H54 (cell line): ENCODE measurements at places on chromosomes 16 and 17.

GRCh38 chr17:59335685-59336084, 4.2 kb downstream of the YPEL2 start:
- no peak for DNase-seq

DNA sequence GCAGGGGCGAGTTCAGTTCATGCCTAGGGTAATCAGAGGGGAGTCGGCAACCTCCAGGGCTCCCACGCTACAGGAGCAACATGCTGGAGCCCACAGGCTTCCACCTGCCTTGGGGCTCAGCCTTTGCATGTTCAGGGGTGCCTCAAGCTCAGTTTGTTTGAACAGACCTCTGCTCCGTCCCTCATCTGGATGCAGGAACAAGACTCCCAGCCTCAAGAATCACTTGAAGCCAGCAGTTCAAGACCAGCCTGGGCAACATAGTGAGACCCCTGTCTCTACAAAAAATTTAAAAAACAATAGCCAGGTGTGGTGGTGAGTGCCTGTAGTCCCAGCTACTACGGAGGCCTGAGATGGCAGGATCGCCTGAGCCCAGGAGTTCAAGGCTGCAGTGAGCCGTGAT, 4.9 kb upstream of the HSD11B2 start:
- no peak for DNase-seq

DNA sequence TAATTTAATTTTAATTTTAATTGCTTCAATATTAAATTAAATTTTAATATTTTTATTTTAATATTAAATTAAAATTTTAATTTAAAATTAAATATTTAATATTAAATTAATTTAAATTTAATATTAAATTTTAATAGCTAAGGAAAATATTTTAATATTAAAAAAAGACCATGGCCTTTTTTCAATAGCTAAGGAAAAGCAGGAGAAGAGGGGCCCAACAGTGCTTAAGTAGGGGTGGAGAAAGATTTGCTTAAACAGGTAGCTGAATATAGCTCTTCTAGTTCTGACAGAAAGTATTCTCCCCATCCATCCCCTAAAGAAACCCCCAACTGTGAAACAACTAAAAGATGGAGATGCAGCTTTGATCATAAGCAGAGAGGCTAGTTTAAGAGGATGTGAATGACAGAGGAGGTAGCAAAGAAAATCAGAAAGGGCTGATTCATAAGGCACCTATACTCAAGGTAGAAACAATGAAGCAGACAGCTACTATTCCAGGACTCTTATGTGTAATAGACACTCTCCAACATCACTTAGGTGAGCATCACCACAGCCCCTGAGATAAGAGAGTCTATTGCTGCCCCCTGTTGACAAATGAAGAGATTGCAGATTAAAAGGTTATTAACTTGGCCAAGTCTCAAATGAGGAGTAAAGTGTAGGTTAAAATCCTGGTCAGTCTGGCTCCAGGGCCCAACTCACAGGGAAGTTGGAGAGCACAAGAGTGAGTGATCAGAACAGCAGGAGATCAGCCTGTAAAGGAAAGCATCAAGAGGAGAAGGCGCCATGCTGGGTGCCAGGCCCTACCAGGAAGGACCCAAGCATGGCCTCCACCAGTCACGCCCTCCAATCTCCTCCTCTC, 7.8 kb upstream of the RNASEK start:
- peak; percentile 51 for DNase-seq

DNA sequence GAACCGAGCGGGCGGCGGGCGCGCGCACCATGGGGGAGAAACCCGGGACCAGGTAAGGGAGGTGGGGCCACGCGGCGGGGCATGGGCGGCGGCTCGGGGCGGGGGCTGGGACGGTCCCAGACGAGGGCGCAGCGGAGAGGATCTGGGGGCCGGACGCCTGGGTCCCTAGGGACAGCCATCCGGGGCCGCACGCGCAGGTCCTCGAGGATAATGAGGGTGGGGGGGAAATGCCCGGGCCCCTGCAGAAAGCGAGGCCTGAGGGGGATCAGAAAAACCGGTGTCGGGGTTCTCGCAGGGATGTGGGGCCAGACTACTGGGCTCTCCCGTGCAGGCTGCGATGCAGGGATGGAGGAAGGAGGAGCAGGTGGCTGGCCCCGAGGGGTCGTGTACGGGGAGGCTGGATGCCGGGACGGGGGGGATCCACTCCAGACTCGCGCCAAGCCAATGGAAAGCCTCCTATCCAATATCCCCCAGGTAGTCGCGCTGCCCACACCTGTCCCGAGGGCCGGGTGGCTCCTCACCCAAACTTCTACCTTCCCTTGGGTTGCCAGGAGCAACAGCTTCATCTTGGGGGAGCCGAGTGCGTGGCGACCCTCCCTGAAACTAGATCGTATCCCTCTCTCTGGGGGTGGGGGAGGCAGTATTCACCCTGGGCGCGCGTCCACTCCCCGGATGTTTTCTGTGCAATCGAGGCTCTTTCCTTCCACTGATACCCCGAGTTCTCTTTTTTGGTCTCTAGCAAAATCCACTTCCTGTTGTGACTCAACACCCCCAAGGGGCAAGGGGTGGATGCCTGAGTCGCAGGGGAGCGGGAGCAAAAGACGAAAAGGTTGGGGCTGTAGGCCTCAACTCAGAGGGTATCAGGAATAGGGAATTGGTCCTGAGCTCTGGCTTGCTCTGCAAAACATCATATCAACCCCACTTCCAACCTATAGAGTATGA, 532 bp downstream of the ARRB2 start:
- no peak for DNase-seq

DNA sequence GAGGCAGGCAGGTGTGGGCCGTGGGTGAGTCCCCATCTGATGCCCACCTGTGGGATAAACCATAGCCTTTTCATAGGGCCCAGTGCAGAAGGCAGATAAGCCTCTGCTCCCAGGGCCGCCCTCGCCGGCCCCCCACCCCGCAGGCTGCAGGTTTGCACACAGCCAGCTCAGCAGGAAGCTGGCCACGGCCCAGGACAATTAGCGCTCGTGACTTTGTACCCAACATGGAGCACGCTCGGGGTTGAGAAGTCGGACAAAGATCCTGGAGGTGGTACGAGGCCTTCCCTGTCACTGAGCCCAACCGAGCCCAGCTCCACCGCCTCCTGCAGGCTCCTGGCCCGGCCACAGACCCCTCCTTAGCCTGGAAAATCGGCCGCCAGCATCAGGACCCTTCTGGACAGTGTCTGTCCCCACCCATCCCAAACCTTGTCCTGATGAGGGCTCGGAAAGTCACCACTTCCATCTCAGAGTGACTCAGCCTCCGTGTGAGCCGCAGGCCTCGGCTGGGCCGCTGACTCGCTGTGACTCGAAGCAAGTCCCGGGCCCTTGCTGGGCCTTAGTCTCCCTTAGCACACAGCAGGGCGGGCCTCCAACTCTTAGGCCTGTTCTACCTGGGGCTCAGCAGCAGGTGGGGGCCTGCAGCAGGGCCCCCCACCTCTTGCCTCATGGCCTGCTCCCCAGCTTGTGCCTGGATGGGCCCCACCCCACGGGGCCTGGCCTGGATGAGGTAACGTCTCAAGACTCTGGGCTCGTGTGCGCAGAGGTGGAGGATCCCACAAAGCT, 22.7 kb downstream of the FAM83G start:
- DNase-seq: peak; percentile 84

GRCh38 chr16:10629592-10629963, 49.2 kb upstream of the EMP2 start:
- no peak for DNase-seq

DNA sequence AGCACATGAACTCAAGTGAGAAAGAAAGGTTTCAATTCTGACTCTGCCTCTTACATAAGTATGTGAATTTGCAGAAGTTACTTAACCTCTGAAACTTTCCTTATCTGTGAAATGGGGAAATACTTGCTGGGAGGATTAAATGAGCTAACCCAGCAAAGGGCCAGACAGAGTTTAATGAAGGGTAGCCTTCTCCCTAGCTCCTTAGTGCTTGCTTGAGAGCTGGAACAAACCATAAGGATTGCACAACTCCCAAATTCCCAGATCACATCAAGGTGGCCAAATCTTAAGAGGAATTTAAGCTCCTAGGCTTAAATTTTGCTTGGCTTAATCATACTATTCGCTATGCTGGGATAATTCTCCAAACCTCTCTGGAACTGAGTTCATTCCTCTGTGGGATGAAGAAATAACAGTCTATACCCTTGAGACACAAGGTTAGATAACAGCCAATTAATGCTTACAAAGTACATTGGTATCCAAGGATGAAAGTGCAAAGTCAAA, 11.8 kb upstream of the WSB1 start:
- DNase-seq: no peak

- DNase-seq: no peak
Measured at GRCh38 chr17:19534562-19535149, 1.0 kb downstream of the SLC47A1 start.

- DNase-seq: no peak
Measured at GRCh38 chr17:49566668-49567071, 9.0 kb upstream of the NXPH3 start.

- peak; percentile 16 for DNase-seq
Measured at GRCh38 chr16:12801511-12802042, 2.1 kb downstream of the CPPED1 start.

DNA sequence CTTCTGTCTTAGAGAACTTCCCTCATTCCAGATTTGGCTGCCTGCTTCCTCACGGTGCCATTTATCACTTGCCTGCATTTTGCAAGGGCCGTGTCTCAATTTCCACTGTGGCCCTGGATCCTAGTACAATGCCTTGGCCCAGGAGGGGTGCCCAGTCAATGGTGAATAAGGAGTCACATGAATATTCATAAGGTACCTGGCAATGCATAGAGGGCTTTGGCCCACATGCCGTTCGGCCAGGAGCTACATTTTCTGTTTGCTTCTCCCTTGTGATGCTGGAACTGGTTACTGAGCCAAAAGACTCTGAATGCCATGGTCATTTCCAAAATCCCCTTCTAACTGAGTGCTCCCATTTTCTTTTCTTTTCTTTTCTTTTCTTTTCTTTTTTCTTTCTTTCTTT, 4.8 kb upstream of the PIRT start:
- no peak for DNase-seq

GRCh38 chr17:29653995-29654714, 31.4 kb upstream of the CORO6 start:
- no peak for DNase-seq

DNA sequence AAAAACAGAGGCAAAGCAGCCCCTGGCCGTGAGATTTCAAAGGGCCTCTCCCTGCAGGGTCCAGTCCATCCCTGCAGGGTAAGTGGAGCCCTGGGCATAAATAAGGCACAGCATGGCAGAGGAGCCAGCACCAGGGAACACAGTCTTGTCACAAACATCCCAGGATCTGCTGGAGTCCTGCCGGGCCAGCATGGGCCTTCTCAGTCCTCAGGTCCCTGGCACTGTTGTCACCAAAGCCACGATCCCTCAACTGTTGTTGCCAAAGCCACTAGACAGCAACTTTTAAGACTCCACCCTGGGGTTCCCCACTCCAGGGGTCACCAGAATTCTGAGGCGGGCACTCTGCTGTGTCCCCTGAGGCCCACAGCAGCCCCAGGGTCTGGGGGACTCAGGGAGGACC, 47.8 kb upstream of the BAHCC1 start:
- no peak for DNase-seq

- DNase-seq: peak; percentile 51
Measured at GRCh38 chr17:75194879-75195278, 10.6 kb upstream of the NUP85 start.

- DNase-seq: no peak
Measured at GRCh38 chr16:21653571-21653970, 1.2 kb upstream of the IGSF6 start.

- DNase-seq: no peak
Measured at GRCh38 chr17:35749560-35750412, 3.3 kb downstream of the GAS2L2 start.

DNA sequence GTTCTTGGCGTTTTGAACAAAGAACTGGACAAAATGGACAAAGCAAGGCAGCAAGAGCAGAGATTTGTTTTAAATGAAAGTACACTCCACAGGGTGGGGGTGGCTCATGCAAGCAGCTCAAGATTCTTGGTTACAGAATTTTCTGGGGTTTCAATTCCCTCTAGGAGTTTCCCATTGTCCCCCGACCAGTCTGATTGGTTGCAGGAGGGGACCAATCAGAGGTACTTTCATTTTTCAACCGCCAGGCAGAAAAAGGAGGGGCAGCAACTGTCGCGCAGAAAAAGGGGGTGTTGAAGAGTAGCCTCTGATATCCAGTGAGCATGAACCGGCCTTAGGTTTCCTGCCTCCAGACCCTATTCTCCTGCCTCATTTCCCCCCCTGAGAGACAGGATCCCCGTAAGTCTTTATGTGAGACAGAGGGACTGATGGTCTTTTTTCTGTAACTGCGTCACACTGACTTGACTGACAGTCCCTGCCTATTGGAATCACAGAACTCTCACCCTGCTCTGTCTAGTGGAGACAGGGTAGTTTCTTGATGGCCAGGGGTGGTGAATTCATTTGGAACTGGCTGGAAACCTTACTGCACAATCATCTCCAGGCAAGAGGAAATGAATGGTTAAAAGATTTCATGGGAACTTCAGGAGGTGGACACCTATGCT, 59.4 kb upstream of the ALOX12 start:
- DNase-seq: no peak

- DNase-seq: peak; percentile 89
Measured at GRCh38 chr17:40485851-40486521, 15.4 kb downstream of the TNS4 start.

DNA sequence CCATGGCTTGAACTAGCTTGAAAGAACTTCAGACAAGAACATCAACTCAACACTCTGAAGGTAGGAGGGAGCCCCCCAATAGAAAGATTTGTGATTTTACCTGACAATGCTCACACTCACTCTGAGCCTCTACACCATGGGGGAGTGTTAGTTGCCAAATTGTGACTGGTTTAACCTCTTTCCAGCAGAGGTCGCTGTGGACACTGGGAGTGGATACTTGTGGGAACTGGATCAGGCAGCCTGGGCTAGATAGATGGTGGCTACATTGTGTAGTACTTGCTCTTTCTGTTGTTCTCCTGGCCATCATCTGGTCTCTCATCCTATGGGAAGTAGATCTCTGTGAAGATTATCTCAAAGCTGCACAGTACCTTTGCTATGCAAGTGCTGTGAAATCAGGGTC, 2.9 kb downstream of the SMPD3 start:
- DNase-seq: peak; percentile 60

- DNase-seq: peak; percentile 14
Measured at GRCh38 chr16:58853854-58854791, 120.0 kb upstream of the GOT2 start.

- no peak for DNase-seq
Measured at GRCh38 chr16:2199095-2199494, 2.7 kb upstream of the CASKIN1 start.

DNA sequence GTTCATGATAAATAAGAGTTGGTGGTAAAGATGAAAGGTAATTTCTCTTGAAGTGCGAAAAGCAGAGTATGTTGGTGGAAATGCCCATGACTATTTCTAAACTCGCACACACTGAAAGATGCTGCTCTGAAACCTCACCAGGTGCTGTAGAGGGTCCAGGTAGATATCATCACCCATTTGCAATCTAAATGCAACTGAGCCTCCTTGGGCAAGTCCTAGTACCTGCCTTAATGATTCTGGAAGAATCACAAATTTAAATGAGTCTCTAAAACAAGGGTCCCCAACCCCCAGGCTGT, 5.9 kb upstream of the MMD start:
- DNase-seq: no peak

- DNase-seq: no peak
Measured at GRCh38 chr16:54067322-54068065, 219.1 kb downstream of the IRX3 start.

GRCh38 chr16:74726716-74727115, 26.1 kb upstream of the MLKL start:
- no peak for DNase-seq

- no peak for DNase-seq
Measured at GRCh38 chr16:29840240-29840639, 20.0 kb downstream of the MVP start.

GRCh38 chr17:41943492-41943891, 13.1 kb downstream of the ODAD4 start:
- no peak for DNase-seq
